Stimulated activated CD8-positive, alpha-beta memory T cell treated with anti-CD3 and anti-CD28 coated beads, Interleukin-7, amount 100 ng/mL, for 48 hours (primary cell): ENCODE measurements at places on chromosomes 13 and 19.

DNA sequence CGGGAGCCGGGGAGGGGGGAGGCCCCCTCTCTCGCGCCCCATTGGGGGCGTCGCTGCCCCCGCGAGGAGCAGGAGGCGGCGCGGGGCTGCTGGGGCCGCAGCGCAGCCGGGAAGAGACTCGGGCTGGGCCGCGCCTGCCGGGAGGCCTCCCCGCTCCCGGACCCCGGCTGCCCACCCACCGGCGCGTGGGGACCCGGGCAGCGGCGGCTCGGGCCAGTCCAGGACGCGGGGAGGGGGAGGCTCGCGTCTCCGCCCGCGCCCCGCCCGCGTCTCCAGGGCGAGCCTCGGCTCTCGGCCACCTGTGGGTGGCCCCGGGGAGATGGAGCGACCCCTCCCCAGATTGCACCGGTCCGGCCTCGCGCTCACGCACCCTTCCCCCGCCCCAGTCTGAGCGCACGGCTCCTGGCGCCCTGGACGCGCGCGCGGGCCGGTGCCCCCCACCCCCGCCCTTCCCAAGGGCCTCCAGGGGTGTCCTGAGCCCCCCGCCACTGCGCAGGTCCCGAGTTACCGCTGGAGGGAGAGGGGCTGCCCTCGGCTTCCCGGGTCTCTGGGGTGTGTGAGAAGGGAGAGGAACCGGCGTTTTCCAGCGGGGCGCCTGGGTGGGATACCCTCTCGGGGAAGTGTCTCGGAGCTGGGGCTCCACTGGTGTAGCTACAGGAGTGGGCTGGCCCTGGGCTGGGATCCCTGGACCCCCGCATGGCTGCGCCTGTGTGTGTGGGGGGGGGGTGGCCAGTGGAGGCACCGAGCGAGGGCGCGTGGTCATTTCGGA, 645 bp downstream of the PALM start:
- DNase-seq, result no peak

GRCh38 chr13:50844084-50844875, 788 bp upstream of the DLEU7 start:
- no peak for DNase-seq

DNA sequence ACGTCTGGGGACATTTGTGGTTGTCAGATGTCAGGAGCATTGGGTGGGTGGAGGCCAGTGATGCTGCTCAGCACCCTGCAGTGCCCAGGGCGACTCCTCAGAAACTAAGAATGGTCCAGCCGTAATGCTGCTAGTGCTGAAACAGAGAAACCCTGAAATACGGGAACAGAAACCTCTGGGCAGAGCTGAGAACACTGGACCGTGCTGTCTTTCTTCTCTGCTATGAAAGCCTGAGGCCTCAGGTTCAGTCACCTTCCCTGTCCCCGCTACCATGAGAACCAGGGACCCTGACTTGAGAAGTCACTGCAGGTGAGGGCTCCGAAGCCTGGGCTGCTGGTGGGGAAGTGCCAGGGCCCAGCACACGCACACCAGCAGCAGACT, 13.4 kb downstream of the CAPS start:
- DNase-seq, result no peak

GRCh38 chr19:45122832-45123231, 29.9 kb downstream of the PPP1R37 start:
- no peak for DNase-seq

GRCh38 chr13:98923641-98924397, 54.0 kb downstream of the DOCK9 start:
- DNase-seq, result no peak

DNA sequence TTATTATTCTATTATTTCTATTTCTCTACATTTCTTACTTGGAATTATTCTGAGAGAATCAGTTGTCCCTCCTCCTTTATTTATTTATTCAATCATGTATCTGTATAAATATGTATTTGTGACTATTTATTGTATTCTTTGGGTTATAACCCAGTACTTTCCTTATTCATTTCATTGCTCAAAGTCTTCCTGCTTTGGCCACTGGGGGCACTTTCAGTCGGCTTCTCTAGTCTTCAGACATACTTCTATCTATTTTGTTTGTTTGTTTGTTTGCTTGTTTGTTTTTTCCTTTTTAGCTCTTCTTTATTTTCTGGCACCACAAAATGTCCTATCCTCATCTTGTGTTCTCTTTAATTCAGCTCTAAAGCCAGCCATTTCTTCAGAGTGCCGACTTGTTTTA, 260.4 kb downstream of the NALCN start:
- no peak for DNase-seq

DNA sequence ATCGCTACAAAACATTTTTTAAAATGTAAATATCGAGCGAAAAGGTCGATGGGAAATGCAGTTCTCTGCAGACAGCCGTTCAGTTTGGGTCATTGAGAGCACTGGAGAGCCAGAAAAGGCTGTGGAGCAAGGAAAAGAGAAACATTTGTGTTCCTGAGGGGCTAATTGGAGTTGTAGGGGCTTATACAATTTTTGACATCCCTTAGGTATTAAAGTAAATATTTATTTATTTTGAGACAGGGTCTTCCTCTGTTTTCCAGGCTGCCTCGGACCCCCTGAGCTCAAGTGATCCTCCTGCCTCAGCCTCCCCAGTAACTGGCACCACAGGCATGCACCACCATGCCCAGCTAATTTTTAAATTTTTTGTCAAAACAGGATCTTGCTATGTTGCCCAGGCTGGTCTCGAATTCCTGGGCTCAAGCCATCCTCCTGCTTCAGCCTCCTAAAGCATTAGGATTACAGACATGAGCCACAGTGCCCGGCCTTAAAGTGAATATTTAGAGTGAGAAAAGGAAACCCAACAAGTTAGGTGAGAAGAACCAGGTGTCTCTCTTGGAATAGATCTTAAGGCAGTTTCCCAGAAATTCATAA, 825 bp upstream of the YIF1B start:
- no peak for DNase-seq

DNA sequence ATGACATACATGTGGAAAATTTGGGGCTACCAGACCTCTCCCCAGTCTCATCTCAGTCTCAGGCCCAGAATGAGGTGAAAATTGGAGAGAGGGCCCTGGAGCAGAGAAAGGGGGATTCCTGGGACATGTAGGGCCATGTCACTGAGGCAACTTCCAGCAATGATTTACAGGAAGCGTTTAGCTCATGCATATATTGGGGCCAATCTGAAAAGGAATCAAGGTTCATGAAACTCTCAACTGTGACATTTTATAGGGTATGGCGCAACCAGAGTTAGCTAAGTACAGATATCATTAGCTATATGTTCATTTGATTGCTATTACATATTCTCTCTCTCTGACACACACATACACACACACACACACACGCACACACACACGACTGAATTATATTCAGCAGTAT, 86.3 kb downstream of the RNASEH2B start:
- DNase-seq, result no peak

DNA sequence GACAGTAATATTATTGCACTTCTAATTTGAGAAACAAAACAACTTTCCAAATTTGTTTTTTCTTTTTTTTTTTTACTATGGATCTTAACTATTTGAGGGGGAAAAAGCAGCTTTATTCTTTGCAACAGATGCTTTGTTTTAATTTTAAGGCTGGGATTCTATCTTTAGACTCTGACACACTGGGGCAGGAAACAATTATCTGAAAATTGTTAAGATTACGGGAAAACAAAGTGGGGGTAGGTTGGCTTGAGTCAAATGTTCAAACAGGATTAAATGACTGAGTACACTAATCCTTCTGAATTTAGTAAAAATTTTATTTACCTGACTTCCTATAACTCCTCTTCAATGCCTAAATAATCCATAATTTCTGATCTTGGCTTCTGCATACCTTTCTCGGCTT, 543.2 kb downstream of the SLITRK6 start:
- no peak for DNase-seq

- no peak for DNase-seq
These were observed 55.5 kb upstream of the PCDH9 start for GRCh38 chr13:67285611-67286010.

DNA sequence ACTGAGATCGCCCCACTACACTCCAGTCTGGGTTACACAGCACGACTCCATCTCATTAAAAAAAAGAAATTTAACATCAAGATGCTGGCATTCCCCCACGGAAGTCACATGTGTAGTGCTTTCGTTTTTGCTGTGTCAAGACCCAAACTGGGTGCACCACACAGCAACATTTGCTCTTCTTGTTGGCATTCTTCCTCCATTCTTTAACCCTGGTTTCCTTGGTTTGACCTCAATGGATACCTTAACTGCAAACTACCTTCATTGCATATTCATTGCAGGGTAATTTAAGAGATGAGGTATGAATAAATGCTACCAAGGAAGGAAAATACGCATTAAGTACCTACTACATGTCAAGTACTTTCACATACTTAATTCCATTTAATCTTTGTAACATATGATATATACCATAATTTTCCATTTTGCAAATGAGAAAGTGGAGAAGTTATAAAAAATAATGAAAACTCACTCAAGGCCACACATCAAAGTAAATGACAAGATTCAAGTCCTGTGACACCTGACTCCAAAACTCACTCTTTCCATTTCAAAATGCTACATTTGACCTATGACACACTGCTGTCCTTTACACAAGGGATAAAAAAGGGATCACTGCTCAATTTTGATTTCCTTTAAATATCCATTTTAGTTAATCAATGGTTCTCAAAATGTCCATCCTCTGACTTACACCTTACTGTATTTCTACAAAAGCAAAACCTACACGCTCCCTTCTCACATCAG, 59.2 kb downstream of the STK24 start:
- no peak for DNase-seq

DNA sequence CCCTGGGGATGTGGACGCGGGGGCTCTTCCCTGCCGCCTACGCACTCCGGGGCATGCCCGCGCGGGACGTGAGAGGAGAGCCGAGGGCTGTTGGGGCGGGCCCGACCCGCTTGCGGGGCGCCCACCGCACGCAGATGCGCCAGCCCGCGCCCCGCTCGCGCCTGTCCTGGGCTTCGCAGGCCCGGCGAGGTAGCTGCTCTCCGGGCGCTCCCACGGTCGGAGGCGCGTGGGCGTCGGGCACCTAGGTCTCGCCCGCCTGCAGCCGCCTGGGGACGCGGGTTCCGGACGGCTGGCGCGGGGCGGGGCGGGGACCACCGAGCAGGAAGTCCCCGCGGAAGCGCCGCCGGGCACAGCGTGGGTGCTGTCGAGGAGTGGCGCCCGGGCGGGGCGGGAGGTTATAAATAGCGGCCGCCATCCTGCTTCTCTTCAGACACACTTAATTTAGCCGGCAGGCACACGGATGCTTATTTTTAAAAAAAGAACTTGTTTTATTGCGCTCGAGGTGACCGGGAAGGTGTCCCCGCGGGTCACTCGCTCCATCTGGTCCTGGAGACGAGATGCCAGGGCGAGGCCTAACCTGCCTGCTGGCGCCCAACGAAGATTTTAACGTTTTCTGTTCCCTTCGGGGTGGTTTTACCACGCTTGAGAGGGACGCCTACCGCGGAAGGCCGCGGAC, 561 bp upstream of the GJA3 start:
- DNase-seq, result peak; percentile 47

DNA sequence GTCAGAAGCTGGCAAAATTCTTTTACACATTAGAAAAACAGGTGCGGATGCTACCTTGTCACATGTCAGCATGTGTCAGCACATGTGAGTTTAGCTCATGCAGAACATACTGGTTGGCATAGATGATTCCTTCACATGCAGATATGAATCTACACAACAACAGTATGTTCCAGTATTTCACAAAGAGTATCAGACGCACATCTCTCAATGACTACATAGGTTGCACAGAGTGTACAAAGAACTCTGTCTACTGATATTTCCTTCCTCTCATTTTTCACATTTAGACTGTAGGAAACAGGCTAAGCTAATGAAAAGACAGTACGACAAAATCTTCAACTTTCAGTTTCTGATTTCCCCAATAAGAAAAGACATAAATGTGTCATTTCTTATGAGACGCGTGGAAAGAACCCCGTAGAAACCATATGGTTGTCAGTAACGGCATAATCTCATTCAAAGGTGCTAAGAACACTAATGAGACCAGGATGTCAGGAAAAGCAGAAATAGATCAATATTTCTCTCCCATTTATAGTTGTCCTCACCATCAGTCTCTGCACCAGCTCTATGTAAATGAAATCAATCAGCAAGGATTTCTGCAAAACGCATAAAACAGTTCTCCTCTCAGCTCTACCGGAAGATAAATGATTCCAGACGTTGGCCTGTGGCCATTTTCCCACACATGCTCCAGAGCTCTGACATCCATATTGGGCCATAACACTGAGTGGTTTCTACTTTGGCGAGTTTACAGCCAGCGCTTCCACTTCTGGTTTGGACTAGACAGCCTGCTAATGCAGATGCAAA, 81.2 kb downstream of the STARD13 start:
- DNase-seq, result no peak

DNA sequence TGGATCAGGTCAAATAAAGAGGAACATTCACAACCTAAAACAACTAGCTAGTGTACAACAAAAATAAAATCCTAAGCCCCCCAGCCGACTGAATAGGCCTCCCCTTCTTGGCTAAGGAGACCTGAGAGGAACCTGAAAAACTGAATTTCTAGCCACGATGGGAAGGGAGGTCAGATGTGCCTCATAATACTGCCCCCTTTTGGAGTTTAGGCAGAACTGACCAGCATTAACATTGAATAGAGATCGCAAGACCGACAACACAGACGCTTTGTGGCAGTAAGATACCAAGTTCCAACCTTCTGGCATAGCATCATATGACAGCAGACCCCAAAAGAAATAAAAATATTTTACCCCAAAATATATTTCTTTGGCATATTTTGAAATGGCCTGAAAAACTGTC, 15.9 kb downstream of the CBY2 start:
- DNase-seq, result no peak

- no peak for DNase-seq
These were observed 15.2 kb downstream of the EML2 start for GRCh38 chr19:45623984-45624383.

- no peak for DNase-seq
These were observed 42.1 kb downstream of the GADD45B start for GRCh38 chr19:2517881-2518601.

GRCh38 chr13:70253411-70253810, 145.2 kb upstream of the KLHL1 start:
- no peak for DNase-seq

DNA sequence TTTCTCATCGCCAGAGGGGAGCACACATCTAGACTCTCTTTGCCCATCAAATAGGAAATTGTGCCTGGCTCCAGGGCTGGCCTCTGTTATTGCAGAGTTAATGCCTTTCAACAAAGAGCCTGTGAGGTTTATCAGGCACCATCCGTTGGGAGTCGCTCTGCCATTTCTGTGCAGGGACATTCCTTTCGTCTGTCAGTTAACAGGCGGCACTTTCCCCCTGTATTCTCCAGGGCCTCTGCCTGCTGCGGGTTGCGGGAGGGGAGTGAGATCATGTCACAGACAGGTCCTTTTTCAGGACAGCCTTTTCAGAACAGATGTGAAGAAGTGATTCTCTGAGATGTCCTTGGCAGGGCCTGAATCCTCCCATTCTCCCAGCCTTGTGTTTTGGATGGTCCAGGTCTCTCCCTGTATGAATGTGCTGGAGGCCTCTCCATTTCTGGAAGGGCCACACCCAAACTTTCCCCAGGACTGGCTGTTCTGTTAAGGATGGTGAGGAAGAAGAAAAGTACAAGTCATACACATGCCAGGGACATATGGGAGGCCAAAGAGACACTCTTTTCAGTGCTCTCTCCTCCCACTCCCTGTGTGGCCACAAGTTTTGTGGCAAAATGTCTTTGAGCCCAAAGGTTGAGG, 14.9 kb downstream of the SERP2 start:
- no peak for DNase-seq
